ENCODE measurements at places on chromosomes 7 and 10.

- no peak for DNase-seq
These were observed 134.9 kb downstream of the ARID5B start for GRCh38 chr10:62036186-62037081.

DNA sequence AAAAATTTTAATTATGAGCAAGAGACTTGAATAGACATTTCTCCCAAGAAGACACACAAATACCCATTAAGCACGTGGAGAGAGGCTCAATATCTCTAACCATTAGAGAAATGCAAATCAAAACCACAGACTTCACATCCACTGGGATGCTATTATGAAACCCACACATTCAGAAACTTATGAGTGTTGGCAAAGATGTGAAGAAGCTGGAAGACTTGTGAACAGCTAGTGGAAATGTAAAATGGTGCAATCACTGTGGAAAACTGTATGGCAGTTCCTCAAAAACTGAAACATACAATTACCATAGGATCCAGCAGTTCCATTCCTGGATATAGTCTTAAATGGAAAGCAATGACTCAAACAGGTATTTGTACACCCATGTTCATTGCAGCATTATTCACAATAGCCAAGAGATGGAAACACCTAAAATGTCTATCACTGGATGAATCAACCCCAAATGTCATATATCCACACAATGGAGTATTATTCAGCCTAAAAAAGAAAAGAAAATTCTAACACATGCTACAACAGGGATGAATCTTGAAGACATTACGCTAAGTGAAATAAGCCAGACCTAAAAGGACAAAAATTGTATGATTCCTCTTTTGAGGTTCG is 53.5 kb upstream of the FRMD4A start:
- no peak for DNase-seq

- no peak for DNase-seq
These were observed 52.2 kb upstream of the KCNIP2 start for GRCh38 chr10:101895781-101896180.

DNA sequence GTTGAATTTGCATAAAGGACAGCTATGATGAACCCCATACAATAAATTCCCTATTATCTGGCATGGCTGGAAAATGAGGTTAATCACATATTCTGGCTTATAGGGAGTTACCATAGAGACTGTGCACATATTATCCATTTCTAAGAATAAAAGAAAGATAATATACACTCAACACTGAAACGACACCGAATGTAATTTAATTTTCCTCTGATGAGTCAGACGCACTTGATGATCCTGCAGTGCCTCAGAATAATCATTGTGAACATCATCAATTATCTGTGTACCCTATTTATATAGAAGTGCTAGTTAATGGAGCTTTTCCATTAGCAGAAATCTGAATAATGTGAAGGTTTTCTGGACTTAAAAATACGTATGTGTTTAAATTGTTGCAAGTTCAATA is 60.2 kb downstream of the SGCE start:
- DNase-seq: no peak

Data from activated CD8-positive, alpha-beta memory T cell treated with anti-CD3 and anti-CD28 coated beads, Interleukin-2, amount 50 U/mL, for 48 hours (primary cell).